ENCODE measurements at places on chromosomes 3 and 15. TPM values are rescaled to one million over a fixed set of nuclear protein-coding genes. Genes with fewer than 3 reads are reported as not detected.

GRCh38 chr3:74267588-74268184 lies 346.8 kb downstream of the CNTN3 start:
- DNase-seq, result peak; percentile 91
- H3K27me3 ChIP-seq, result no peaks in the 10 kb centered on the region
- H3K27ac ChIP-seq, result no peak overlapping the region
- H3K4me3 ChIP-seq, result no peak overlapping the region

Gene SLC15A2
- 5.2 TPM for total RNA-seq

DNA sequence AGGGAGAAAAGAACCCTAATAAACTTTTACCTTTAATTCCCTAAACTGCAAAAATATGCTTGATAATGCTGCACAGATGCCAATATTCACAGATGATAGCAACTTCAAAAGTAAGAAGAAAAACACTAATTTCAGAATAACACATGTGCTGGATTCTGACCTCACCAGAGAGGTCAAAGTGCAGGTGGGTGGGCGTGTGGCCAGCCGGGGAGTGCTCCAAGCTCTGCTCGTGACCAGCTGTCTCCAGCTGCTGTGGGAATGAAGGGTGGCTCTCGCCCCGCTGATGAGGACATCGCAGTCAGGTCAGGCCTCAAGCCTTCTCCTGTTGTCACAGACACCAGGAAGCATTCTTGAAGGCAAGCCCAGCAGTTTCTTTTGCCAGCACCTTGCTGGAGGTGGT lies 57.1 kb downstream of the ADAMTS17 start:
- no peaks in the 10 kb centered on the region for H3K4me1 ChIP-seq
- H3K36me3 ChIP-seq, result no peaks in the 10 kb centered on the region
- DNase-seq, result no peak
- H3K27me3 ChIP-seq, result no peaks in the 10 kb centered on the region
- no peak overlapping the region for H3K27ac ChIP-seq

- no peaks in the 10 kb centered on the region for H3K4me1 ChIP-seq
- H3K36me3 ChIP-seq, result no peaks in the 10 kb centered on the region
- no peaks in the 10 kb centered on the region for H3K27me3 ChIP-seq
- DNase-seq, result no peak
- no peak overlapping the region for H3K27ac ChIP-seq
Measured at GRCh38 chr3:79041621-79042020, 726.2 kb downstream of the ROBO1 start.

DNA sequence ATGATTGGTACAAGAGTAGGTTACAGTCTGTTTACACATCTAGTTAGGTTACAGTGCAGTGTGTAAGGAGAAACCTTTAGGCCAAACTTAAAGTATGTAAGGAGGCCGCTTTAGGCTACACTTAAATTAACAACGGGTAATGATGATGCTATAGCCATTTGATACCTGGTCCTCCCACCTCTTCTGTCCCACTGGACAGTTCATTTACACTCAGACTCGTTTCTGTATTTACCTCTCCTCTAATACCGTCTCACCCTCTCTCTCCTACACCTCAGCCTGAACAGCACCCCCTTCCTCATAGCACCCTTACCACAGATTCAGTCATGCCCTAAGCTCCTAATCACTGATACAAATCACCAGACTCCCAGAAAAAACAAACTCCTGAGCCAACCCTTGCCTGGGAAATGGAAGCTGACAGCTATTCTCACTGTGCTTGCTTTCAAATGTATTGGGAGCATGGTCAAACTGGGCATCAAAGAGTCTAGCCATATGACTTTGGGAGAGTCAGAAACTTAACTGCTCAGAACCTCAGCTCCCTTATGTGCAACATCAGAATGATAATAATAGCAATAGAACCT lies 241.3 kb upstream of the SETMAR start:
- H3K27ac ChIP-seq, result no peak overlapping the region
- no peak for DNase-seq
- peaks cover 33% of the 10 kb centered on the region for H3K4me1 ChIP-seq
- H3K27me3 ChIP-seq, result no peaks in the 10 kb centered on the region

Gene COL7A1
- 5.2 TPM for total RNA-seq

GRCh38 chr3:33146791-33147445 lies 33.1 kb downstream of the CRTAP start:
- H3K36me3 ChIP-seq, result no peaks in the 10 kb centered on the region
- no peaks in the 10 kb centered on the region for H3K4me1 ChIP-seq
- H3K27ac ChIP-seq, result no peak overlapping the region
- peak; percentile 5 for DNase-seq
- no peak overlapping the region for H3K4me3 ChIP-seq

Gene CFAP100
- not detected for total RNA-seq

DNA sequence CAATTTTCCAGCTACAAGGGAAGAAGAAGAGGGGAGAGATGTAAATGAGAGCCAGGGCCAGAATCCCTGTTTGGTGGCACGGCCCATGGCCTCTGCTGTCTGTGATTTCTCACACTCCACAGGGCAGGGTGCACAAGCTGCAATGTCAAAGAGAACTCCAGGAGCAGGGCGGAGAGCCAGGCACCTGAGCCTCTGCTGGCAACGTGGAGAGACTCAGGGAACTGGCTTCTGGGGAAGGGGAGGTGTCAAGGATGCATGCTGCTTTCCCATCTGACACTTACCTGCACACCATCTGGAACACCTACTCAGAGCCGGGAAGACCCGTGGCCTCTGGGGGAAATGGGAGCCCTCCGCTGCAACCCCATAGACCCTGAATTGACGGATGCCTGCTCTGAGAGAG lies 507.5 kb upstream of the NR2F2 start:
- H3K4me3 ChIP-seq, result no peak overlapping the region
- H3K4me1 ChIP-seq, result 0 out of 2 replicates have a peak, but pooled peaks cover 3% of the 10 kb centered on the region
- no peak for DNase-seq
- H3K36me3 ChIP-seq, result no peaks in the 10 kb centered on the region
- no peak overlapping the region for H3K27ac ChIP-seq
- no peaks in the 10 kb centered on the region for H3K27me3 ChIP-seq

- H3K27me3 ChIP-seq, result peaks cover 36% of the 10 kb centered on the region
- no peaks in the 10 kb centered on the region for H3K36me3 ChIP-seq
- H3K4me1 ChIP-seq, result peaks cover 3% of the 10 kb centered on the region
- DNase-seq, result peak; percentile 83
Measured at GRCh38 chr3:50347187-50347813, 1.8 kb upstream of the ZMYND10 start.

DNA sequence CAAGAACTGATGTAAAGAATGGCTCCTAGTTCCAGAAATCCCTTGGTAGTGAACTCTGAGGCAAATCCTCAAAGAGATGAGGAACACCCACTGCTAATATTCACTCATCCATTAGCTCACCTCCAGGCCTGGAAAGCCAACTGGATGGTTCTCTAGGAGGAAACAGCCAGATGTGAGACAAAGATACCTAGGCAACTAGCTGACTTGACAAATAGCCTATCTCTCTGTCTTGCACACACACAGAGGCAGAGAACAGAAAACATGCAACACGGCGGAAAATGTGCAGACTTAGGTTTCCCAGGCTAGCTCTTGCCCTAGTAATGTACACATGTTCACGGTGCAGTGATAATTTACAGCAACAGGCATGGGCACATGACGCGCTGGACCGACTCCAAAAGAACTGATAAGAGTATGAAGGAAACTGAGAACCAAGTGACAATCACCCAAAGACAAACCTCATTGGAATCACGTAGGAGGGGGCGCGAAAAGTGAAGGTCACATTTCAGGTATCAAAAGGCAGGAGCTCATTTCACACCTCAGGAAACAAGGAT lies 318.1 kb downstream of the FOXP1 start:
- no peak for DNase-seq
- no peaks in the 10 kb centered on the region for H3K36me3 ChIP-seq
- no peaks in the 10 kb centered on the region for H3K27me3 ChIP-seq
- H3K4me3 ChIP-seq, result no peak overlapping the region
- no peak overlapping the region for H3K27ac ChIP-seq

DNA sequence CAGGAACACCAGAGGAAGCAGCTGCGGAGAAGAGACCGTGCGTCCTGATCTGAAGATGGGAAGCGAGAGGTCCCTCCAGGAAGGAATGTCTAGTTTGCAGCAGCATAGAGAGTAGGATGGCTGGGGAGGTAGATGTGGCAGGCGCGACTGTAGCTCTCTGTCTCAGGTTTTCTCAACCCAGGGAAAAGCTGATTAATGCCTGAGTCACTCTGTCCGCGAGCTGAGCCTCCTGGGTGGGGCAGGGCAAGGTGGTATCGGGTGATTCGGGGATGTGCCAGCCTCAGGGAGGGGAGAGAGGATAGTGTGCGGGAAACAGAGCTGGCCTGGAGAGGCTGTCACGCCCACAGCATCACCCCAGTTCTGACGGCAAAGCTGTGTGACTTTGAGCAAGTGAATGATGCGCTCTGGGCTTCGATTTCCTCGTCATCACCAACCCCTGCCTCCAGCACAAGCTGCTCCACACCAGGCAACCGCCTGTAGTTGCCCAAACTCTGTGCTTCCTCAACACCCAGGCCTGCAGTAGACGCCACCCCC lies 28.4 kb downstream of the CPN2 start:
- no peak for DNase-seq
- no peaks in the 10 kb centered on the region for H3K36me3 ChIP-seq
- no peaks in the 10 kb centered on the region for H3K27me3 ChIP-seq
- H3K4me3 ChIP-seq, result no peak overlapping the region

DNA sequence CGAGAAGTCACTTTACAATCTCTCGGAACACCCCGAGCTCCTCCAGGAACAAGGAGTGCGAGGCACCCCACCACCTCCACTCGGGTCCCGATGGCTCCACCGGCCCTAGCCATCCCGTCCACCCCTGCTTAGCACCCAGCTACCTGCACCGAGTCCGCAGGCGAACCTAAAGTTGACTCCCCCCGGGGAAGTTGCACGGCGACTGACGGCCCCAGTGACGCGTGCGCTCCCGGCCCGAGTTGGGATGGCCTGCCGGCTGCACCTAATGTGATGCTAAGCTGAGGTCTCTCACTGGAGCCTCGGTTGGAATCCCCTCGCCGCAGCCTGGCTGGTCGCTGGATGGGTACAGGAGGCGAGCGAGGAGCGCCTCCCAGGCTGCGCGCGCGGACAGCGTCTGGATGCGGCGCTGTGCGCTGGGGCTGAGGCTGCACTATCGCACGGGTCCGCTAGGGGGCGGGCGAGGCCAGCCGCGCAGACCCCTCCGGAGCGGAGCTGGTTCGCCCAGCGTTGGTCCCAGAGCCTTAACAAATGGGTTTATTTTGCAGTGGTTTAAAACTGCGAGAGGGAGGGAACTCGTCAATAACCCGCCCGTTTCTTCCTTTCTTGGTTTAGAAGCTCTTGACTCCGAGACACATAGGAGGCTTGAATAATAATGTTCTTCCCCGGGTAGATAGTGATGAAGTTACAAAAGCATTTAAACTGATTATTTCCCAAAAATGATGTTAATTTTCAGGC lies at the start of gene OXTR:
TSS of gene OXTR (minus strand) at position 526 of the 735 bp plus-strand sequence. CDS start 1,426 bp downstream, outside the sequence.
- peaks cover 21% of the 10 kb centered on the region for H3K4me1 ChIP-seq
- peaks cover 37% of the 10 kb centered on the region for H3K27me3 ChIP-seq
- H3K27ac ChIP-seq, result peak within 1 kb of the TSS; percentile 45
- peak; percentile 92 for DNase-seq
- H3K4me3 ChIP-seq, result peak within 1 kb of the TSS; percentile 62

DNA sequence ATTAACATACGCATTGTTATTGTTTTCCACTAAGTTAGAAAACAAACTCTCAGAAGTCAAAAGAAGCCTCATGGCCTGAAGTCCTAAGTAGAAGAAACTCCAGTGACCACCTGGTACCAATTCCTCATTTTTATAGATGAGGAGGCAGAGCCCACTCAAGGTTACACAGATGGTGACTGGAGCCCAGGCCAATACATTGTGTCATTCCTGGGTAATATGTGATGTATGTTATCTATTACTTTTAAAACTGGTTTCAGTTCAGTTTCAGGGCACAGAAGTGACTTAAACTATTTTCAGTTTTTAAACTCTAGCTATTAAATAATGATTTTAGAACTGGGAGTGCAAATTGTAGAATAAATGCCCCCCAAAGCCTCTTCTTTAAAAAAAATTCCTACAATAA lies 66.7 kb upstream of the STXBP5L start:
- H3K36me3 ChIP-seq, result no peaks in the 10 kb centered on the region
- no peak overlapping the region for H3K27ac ChIP-seq

- H3K36me3 ChIP-seq, result no peaks in the 10 kb centered on the region
- H3K4me3 ChIP-seq, result no peak overlapping the region
- H3K27me3 ChIP-seq, result no peaks in the 10 kb centered on the region
- peaks cover 23% of the 10 kb centered on the region for H3K4me1 ChIP-seq
- no peak for DNase-seq
- H3K27ac ChIP-seq, result no peak overlapping the region
Measured at GRCh38 chr3:117118604-117119003, 409.0 kb downstream of the TUSC7 start.

GRCh38 chr15:40471105-40471807 lies 472 bp downstream of the CHST14 start:
- no peak overlapping the region for H3K27ac ChIP-seq
- DNase-seq, result peak; percentile 53
- H3K4me1 ChIP-seq, result peaks cover 17% of the 10 kb centered on the region
- H3K36me3 ChIP-seq, result no peaks in the 10 kb centered on the region
- H3K4me3 ChIP-seq, result peak overlapping the region; percentile 81

DNA sequence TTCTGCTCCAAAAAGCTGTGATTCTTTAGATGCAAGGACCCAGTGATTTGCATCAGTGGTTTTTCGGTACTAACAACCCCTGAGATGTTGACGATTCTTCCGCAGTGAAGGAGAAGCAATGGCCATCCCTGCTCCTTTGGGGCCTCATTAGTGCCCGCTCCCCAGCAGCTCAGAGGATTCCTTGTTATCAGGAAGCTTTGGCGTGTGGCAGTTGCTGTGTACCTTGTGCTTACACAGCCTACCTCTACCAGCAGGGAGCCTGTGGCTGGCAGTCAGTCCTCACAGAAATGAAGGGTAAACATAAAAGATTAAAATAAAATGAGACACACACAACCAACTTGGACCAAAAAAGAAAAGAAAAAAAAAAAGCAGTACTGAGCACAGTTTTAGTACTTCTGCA lies 55.2 kb downstream of the CNTN3 start:
- no peaks in the 10 kb centered on the region for H3K4me1 ChIP-seq
- no peak overlapping the region for H3K4me3 ChIP-seq
- no peak overlapping the region for H3K27ac ChIP-seq
- no peaks in the 10 kb centered on the region for H3K36me3 ChIP-seq
- no peaks in the 10 kb centered on the region for H3K27me3 ChIP-seq

DNA sequence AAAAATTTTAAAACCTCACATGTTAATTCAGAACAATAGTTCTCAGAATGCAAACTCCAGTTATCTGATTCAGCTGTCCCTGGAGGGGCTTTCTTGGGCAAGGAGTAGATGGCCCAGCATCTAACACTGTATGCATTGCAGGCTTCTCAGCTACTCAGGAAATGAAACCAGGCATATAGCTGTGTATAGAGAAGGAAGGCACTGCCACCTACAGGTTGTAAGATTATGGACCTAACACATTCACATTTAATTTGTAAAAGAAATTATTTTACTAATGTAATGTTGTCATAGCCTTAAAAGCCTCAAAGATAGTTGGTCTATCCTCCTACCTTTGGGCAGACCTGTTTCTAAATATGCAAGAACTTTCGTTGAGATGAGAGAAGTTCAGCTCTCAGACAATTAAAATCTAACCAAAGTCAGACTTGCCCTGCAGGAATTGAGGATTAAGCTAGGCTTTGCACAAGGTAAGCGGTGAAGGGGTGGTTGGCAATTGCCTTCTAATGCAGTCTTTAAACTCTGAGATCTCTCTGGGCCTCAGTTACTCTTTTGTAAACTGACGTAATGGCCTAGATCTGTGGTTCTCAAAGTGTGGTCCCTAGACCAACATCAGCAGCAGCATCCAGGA lies 132.8 kb upstream of the SLC24A5 start:
- no peaks in the 10 kb centered on the region for H3K27me3 ChIP-seq
- peak; percentile 82 for DNase-seq
- no peaks in the 10 kb centered on the region for H3K4me1 ChIP-seq
- no peaks in the 10 kb centered on the region for H3K36me3 ChIP-seq
